ENCODE measurements at places on chromosomes 12 and 14.

DNA sequence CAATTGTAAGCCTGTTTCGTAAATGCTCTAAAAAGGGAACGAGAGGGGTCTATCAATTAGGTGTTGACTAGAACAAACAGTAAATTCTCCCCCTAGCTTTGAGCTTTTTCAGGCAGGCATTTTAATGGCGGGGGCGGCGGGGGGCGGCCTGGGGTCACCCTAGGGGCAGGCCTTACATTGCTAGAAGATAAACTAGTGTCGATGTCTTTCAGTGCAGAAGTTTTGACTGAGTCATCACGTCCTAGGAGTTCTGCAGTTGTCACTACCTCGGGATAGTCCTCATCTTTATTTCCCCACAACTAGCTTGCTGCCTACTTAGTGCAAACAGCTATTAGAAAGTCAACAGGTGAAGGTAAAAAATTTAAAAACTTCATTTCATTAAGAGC is 1.6 kb downstream of the ATP6V1D start:
- DNase-seq, result no peak

- no peak for DNase-seq
Measured at GRCh38 chr12:127785986-127786590, 480.9 kb upstream of the TMEM132C start.

DNA sequence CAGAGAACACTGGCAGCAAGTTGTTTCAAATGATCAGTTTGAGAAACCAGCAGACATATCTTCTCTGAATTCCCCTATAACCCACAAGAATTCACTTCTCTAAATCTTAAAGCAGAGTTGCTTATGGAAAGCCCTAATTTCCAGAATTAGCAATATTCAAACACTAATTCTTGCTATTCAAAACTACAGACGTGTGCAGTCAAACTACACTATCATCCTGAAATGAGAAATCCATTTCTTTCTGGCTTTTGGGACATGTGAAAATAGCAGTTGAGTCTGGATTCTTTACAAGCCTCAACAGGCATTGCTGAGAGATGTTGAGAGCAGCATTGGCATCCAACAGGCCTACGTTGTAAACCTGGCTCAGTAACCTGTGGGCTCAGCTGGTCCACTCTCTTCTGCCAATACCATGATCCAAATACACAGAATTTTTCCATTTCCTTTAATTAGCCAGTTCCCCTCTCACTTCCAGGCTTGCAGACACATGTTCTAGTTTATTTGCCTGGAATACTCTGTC is 74.6 kb upstream of the TMTC1 start:
- DNase-seq, result no peak

- DNase-seq, result no peak
Measured at GRCh38 chr14:103949131-103949790, 6.9 kb upstream of the RD3L start.

- DNase-seq, result no peak
Measured at GRCh38 chr12:92133795-92134637, 11.6 kb downstream of the BTG1 start.

GRCh38 chr14:99143793-99144192 is 128.2 kb downstream of the BCL11B start:
- DNase-seq, result no peak

DNA sequence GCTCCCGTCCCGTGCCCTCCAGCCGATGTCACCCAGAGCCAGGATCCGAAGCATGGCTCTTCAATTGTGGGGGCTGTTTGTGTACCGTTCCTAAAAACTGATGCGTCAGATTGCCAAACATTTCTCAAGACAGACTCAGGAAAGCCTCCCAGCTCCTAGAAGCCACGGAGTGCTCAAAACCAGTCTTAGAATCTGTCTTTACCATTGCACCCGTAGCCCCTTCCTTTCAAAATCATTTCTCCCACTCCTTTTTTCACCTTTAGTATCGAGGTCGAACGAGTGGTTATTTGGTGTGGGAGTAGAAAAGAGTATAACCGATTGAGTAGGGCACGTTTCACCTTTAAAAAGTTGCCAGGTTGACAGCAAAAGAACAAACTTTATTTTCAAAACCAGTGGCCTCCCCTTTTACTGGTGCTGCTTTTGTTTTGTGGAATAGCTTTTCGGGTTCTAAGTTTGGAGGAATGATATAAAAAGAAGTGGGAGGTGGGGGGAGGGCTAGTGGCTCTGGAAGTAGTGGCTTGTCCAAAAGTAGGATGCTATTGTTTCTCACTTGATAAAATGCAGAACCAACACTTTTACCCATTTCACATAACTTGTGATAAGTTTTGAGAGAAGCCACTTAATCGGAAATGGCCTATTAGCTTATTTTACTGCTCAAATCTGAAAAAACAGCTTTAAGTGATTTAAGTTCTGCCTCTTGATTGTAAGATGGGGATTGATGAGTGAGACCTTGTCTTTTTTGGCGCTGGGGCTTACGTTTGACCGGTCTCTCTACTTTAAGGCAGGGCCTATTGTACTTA is 803 bp downstream of the STK38L start:
- peak; percentile 57 for DNase-seq

DNA sequence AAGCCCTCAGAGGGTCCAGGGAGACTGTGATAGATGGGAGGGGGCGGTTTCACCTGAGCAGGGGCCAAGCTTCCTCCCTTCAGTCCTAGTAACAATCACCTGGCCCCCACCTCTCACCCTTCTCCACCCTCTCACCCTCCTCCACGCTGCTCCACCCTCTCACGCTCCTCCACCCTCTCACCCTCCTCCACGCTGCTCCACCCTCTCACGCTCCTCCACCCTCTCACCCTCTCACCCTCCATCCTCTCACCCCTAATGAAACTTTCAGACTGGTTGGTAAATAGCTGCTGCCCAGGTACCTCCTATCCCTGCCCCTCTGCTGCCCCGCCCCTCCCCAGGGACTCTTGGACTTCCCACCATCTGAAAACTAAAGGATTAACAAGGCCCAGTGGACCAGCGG is 34.2 kb downstream of the NGB start:
- no peak for DNase-seq

Data from NCI-H1417 (cell line).